ENCODE measurements at places on chromosomes 12 and 14.

GRCh38 chr12:53674977-53675700 lies 744 bp downstream of the ATP5MC2 start:
- no peak for DNase-seq

- no peak for DNase-seq
These were observed 8.7 kb upstream of the GALNT6 start for GRCh38 chr12:51399891-51400290.

- no peak for DNase-seq
These were observed 246.8 kb upstream of the DAAM1 start for GRCh38 chr14:58941629-58942028.

GRCh38 chr14:103097994-103098957 lies 3.8 kb downstream of the EXOC3L4 start:
- no peak for DNase-seq

DNA sequence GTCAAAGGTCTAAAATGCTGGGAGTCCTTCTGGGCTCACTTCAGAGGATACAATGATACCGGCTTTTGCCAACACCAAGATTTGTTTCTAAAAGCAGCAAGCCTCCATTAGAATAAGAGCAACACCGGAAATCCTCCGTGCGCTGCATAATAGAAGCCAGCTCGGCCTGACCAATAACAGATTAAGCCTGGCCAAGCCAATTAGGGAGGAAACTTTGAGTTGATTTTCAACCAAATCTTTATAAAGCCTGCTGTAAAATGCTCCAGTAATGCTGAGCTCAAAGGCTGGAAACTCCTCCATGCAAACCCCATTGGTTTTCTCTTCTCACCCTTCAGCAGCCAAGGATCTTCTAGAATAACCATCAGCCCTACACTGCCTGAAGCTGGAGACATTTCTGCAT lies 150.1 kb downstream of the NTF3 start:
- DNase-seq, result no peak

GRCh38 chr12:61356485-61356884 lies 903.7 kb upstream of the USP15 start:
- no peak for DNase-seq

- DNase-seq, result no peak
These were observed 430.9 kb downstream of the ATP23 start for GRCh38 chr12:58372298-58372697.

GRCh38 chr14:106652494-106652893 lies 1126.1 kb downstream of the TMEM121 start:
- no peak for DNase-seq

DNA sequence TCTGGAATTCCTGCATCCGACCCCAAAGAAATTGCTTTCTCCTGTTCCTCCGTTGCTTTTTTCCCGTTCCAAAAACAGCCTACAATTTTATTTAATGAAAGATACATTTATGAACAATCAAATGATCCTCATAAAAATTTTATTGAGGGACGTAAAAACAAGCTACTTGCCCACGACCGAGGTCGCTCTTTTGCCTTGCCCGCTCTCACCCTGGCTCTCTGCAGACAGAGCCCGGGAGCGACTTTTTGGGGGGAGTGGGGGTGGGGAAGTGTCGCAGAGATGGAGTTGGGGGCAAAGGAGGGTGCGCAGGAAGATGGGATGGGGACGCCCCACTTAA lies 1.1 kb upstream of the HOXC9 start:
- no peak for DNase-seq

DNA sequence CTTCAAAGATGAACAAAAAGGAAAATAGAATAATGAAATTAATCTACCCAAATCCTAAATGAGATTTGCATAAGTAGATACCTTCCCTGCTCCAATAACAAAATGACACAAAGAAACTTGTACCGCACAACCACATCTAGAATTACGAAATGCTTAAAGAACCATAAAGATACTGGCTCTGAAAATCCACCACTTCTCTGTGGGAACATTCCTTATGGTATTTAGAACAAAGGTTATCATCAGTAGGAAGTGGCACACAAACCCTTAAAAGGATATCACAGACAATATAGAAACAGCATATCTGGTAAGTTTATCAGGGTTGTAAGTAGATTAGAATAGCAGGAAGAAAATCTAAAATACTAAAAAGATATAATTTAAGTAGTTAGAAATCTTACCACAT lies 11.6 kb downstream of the IAPP start:
- no peak for DNase-seq

Measured in activated CD4-positive, alpha-beta T cell treated with anti-CD3 and anti-CD28 coated beads, Interleukin-2, Interleukin-6, amounts not matched to agents 100 ng/mL and 50 ng/mL, durations not matched to agents 16 hours and 8 hours (primary cell).